Stimulated activated CD8-positive, alpha-beta memory T cell treated with anti-CD3 and anti-CD28 coated beads, Interleukin-15, amount 100 ng/mL, for 24 hours (primary cell): ENCODE measurements at places on chromosomes 2 and 18.

GRCh38 chr18:49352321-49352720 is 108.1 kb downstream of the DYM start:
- DNase-seq = no peak

DNA sequence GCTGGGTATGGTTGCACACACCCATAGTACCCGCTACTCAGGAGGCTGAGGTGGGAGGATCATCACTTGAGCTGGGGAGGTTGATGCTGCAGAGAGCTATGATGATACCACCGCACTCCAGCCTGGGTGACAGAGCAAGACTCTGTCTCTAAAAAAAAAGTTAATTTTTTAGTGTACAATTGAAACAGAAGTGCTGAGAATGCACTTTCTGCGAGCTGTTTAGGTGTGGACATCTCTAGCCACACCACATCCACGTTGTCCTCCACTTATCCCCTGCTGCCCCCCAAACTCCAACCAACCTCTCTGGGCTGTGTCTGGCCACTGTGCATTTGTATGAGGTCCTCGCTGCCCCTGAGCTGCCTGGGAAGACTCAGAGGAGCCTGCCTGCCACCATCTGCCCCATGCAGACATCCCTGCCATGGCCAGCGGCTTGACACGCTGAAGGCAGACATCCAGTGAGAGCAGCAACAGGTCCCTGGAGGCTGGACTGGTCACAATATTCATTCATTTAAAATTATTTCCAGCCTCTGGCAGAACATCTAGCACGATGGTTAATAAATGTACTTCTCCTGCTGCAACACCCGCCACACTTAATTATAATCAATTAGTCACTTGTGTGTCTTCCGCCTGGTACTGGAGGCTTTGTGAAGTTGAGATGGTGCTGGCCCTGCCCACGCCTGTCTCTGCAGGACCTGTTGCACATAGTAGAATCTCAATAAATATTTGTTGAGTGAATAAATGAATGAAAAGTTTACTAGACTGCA is 3.7 kb upstream of the AFF3 start:
- no peak for DNase-seq

DNA sequence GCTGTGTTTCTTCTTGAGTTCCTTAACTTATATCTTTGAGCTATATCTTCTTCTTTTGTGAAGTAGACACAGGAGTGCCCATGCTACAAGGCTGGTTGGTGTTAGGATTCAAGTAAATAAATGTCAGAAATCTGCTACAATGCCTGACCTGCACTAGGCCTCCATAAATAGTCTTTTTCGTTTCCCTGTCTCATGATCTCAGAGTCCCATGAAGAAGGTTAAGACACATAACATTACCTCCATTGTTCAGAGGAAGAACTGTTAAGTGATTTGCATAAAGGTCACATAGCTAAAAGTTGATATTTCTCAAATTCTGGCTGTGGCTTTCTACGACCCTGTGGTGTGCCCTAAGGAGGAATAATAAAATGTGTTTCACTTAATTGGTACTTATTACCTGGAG is 228.4 kb downstream of the KCNS3 start:
- no peak for DNase-seq

DNA sequence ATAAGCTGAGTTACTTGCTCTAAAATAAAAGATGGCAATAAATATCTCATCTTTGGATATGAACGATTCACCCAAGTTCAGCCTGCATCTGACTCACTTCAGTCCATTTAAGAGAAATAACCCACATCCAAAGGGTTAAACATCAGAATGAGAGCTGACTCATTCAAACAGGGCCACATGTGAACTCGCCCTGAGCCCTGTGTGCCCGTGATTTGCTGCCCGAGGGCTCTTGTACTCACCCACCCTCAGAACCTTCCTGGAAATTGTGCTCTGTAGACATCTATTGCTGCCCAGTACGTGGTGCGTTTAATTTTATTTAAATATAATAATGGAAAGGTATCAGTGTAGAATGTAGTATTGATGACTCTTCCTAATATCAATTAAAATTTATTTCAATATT is 66.9 kb upstream of the RBM44 start:
- no peak for DNase-seq

- DNase-seq = no peak
Observed at GRCh38 chr2:68839260-68839833, 31.9 kb downstream of the BMP10 start.

GRCh38 chr18:75433098-75433497 is 5.6 kb upstream of the SMIM21 start:
- no peak for DNase-seq

GRCh38 chr2:7825591-7826312 is 856.1 kb upstream of the ID2 start:
- no peak for DNase-seq

- no peak for DNase-seq
Observed at GRCh38 chr18:37160038-37160820, 331.3 kb downstream of the KIAA1328 start.

DNA sequence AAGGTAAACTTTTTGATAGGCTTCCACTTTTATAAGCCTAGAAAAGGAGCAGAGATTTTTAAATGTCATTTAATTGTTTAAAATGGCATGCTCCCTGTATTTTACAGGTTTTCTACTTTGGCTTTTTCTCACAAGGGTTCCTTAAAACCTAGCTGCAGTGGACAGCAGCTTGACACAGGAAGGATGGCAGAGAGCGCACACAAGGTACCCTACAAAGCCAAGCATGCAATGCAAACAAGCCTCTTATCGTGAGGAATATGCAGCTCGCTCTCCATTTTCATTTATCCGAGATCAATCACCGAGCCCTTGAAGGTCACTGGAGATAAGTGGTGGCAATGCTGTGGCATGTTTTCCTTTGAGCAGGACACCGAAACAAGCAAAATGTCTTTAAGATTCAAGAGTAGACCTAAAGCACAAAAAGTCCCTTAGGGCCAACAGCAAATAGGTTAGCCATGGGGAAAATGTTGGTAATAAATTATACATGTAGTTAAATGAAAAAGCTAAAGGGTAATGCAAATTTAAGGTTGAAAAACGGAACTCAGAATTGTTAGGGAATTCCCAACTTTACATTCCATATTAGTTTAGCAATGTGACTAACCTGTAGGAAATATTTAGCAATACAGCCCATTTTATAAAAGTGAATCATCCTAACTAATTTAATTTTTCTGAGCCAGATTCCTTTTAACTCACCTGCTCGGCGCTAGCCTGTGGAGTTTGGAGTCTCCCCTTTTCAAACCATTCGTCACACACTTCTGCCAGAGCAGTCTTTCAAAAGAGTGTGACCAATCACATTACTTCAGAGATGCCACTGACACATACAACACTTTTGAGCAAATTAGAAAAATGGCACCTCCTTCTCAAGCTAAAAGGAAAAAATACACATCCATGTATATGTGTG is 337.9 kb upstream of the PKDCC start:
- DNase-seq = no peak

GRCh38 chr18:11955239-11956029 is 25.9 kb upstream of the IMPA2 start:
- DNase-seq = no peak

DNA sequence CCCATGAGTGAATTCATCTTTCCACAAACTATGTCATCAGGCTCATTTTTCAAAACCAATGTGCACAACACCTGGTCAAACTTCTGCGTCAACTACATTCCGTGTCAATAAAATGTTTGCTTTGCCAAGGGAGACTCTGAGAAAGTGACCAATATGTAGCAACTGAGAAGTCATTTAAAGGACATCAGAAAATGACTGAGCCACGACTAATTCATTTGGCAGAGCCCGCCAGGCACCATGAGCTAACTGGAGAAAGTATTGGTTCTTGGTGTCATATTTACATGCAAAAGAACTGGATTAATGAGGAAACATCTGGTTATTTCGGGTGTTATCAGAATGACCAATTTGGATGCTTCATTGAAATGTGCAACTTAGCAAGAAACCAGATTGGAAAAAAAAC is 7.2 kb downstream of the RND3 start:
- DNase-seq = no peak

GRCh38 chr2:78353168-78353567 is 672.3 kb upstream of the REG3G start:
- DNase-seq = no peak

GRCh38 chr2:9206991-9207640 is 504 bp downstream of the ASAP2 start:
- no peak for DNase-seq

DNA sequence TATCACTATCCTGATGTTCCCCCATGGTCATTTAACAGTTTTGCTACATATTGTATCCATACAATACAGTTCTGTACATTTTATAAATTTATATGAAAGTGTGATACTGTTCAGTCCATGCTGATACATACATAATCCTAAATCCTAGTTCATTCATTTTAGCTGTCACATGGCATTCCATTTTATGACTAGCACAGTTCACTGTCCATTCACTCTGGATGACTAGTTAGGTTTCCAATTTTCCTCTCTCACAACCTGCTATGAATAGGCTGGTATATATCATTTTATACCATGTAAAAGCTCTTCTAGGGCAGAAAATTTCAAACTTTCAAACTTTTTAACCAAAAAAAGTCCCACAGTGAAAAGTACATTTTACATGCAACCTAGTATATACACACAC is 15.2 kb downstream of the SMAD2 start:
- DNase-seq = no peak

GRCh38 chr2:48213646-48214045 is 307.3 kb upstream of the FBXO11 start:
- DNase-seq = no peak

GRCh38 chr2:143632751-143633374 is 503.6 kb downstream of the ARHGAP15 start:
- no peak for DNase-seq

- no peak for DNase-seq
Observed at GRCh38 chr2:27873091-27873490, 17.1 kb downstream of the RBKS start.

GRCh38 chr2:154758871-154759270 is 60.4 kb downstream of the KCNJ3 start:
- DNase-seq = no peak

DNA sequence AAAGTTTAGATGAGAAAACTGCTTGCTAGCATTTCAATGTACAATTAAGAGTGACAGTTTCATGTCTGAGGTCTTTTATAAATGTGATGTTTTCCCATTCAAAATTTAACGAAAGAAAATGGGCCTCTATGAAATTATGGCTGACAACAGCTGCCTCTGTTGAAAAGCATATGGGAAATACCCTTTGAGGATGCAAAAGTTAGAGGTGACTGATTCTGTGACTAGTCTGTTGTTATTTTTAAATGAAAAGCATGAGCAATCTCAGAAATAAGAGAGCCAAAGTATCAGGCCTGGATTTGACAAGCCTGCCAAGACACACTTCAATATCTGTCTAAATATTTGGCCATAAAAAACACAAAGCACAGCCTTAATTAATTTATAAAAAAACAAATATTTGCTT is 580.8 kb downstream of the ERBB4 start:
- no peak for DNase-seq

- no peak for DNase-seq
Observed at GRCh38 chr2:190674966-190675650, 26.2 kb downstream of the NAB1 start.

DNA sequence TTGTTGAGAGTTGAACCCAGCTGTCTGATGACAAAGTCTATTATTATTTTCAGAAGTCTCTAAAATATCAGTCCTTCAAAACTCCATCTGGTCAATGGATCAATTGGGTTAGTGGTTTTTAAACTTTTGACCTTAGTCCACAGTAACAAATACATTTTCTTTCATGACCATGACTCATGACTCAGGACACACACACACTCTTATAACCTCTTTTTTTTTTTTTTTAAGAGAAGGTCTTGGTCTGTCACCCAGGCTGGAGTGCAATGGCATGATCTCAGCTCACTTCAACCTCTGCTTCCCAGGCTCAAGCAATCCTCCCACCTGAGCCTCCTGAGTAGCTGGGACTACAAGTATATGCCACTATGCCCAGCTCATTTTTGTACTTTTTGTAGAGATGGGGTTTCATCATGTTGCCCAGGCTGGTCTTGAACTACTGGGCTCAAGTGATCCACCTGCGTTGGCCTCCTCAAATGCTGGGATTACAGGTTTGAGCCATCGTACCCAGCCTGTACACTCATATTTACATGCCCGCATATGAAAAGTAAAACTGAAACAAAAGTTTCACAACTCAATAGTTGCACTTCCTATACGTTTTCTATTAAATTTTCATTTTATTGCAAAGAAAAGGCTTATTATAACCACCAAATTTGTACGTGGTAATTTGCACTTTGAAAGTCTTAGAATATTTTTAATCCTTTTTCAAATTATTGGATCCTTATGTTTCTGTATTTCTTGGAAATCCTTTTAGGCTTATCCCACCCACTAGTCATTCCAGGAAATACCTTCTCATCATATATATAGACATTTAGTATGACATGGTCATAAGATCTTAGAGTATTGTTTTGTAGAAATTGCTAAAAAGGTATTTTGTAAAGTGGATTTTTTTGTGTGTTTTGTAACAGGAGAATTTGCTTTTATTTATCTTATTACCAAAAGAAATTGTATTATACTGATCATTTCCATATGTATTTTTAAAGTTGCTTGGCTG is 199.0 kb downstream of the LPIN1 start:
- DNase-seq = no peak

DNA sequence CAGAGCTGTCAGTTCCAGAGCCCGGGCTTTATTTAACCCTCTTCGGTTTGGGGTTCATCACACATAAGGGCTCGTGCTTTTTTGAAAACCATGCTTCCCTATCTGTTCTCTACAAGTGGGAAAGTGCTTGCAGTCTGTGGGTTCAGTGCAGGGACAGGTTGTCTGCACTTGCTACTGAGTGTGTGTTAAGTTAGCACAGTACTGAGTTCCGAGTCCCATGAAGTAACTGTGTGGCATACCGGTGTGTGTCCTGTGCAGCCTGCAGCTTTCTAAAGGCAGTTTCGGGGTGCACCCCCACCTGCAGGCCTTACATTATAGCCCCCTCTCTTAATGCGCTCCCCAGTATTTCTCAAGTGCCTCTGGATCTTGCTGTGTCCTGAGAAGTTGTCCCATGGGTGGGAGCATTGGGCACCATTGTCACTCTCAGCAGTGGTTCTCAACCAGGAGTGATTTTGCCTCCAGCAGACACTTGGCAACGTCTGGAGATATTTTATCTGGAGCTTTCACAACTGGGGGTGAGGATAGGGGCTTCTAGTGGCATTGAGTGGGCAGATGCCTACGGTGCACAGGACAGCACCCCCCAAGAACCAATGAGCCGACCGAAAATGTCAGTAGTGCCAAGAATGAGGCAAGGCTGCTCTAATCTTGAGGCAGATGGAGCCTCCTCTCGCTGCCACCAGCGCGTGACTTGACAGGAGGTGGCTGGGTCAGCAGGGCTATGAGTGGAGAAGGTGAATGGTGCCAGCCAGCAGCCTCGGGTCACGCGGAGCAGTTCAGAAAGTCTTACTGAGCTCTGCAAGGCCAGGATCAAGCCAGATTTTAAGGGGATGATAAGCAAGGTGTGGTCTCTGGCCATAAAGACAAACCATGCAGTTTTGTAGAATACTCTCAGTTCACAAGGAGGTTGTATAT is 152.2 kb downstream of the SMAD7 start:
- DNase-seq = no peak

- DNase-seq = no peak
Observed at GRCh38 chr18:13268158-13269012, 49.8 kb downstream of the LDLRAD4 start.

DNA sequence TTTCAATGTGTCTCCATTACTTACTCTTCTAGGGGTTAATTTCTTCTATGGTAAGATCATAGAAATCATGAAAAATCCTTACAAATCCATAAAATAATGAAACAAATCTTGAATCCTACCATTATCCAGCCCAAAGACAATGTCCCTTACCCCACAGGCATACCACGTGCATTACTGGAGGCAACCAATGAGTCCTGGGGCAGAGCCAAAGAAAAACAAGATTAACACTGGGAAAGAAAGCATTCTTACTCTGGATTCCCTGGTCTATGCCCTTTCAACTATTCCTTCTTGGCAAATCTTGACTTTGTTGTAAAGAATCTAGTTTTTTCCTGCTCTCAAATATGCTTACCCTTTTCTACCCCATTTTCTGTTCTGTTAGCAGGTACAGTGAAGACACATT is 3.1 kb upstream of the GALNT1 start:
- DNase-seq = no peak
